ENCODE measurements at places on chromosomes 13 and 19.

- no peak for DNase-seq
These were observed 74.3 kb upstream of the ZNF43 start for GRCh38 chr19:21910318-21910717.

- no peak for DNase-seq
These were observed 97.7 kb upstream of the IPO5 start for GRCh38 chr13:97855570-97856303.

DNA sequence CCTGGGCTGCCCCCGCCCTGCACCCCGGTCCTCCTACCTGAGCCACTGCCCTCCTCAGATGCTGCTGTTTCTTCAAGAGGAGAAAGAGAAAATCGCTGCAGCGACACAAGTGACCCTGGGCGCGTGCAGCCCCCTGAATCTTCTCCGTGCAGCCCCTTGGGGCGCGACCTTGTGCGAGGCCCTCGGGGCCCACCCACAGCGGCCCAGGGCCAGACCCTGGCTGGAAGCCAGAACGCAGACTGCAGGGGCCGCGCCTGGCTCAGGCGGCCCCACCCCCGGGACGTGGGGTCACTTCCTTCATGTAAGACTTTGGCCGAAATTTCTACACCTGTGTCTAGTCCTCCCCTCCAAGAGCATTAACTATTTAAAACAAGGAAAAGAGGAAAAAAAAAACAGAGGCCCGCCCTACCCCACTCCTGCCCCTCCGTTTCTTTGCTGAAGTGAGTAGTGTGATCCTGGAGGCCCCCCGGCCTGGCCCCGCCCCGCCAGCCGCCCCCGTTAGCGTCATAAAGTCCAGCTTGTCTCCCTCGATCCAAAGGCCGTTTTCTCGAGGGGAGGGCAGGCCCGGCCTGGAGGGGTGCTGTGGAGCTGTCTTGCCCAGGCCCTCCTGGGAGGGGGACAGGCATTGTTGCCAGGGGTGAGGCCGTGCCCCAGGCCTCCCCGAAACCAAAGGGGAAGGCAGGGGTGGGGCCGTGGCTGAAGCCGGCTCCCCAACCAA lies 35.3 kb downstream of the BTBD2 start:
- DNase-seq, result no peak

- DNase-seq, result no peak
These were observed 33.2 kb upstream of the KATNAL1 start for GRCh38 chr13:30340331-30341250.

- DNase-seq, result peak; percentile 19
These were observed 26.2 kb downstream of the ZNF160 start for GRCh38 chr19:53076984-53077383.

DNA sequence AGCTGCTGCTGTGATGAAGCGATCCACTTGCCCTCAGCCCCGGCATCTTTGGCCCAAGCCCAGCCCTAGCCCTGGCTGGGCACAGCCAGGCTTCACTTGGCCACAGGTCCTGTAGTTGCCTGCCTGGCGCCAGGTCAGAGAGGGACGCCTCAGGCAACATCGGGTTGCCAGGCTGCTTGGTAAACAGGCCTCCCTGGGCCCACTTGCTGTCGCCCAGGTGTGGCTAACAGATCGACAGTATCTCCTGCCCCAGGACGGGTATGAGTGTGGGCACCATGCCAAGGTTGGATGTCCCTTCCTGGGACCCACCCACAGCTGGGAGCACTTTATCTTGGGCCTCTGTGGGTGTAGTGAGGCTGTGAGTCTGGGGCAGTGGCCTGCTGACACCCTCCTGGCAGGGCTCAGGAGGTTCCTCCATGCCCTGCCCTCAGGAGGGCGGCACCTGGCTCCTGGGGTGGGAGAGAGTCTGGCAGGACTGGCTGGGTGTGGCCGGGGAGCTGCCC lies 27.8 kb downstream of the CARM1 start:
- no peak for DNase-seq

DNA sequence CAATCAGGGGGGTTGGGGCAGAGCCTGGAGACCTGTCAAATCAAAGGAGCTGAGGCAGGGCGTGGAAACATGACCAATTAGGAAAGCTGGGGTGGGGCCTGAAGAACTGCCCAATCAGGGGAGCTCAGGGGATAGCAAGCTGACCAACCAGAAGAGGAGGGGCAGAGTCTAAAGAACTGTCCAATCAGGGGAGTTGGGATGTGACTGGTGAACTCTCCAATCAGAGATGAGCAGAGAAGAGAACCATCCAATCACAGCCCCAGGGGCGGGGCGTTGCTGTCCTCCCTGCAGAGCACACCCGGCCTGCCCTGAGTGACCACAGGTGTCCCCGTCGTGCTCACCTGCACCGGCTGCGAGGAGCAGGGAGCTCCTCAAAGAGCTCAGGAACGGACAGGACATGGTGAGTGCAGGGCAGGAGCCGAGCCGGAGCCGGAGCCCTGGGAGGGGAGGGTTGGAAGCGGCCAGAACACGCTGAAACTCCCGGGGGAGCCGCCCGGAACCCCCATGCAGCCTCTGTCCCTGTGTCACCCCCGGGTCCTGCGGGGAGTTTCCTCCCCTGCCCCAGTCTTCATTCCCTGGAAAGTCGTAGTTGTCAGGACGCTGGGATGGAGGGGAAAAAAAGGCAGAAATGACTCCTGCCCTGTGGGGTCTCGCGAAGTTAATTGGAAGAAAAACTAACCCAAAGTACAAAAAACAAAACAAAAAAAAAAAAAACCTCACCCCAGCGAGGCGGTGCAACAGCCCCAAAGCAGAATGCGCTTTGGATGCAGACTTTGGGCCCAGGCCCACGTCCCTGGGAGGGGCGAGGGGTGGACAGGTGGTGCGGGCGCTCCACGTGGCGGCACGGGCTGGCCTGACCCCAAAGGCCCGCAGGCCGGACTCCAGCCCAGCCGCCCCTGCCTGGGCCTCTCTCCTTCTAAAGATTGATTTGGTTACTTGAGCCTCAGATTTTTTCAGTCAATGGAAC lies at the start of gene ZNF556:
TSS of gene ZNF556 (plus strand) at position 311 of the 967 bp plus-strand sequence. CDS start at position 398, 87 bp downstream.
- peak; percentile 8 for DNase-seq

- no peak for DNase-seq
These were observed 1.6 kb upstream of the TMEM161A start for GRCh38 chr19:19139876-19140229.

DNA sequence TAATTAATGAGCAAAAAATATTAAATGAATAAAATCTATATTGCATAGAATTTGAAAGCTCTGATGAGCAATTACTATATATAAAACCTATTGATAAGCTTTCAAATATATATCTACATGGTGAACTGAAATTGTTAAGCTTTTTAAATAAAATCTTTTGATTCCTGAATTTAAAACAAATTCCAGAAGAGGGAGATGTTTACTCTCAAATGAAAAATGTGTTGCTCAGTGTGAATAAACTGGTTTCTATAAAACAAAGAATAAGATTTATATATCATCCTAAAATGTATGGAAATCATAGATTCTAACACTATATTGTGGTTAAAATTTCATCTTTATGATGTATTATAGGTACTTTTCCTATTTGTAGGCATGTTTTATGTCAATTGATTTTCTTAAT lies 171.5 kb upstream of the SLITRK6 start:
- DNase-seq, result no peak

- DNase-seq, result no peak
These were observed 46.2 kb downstream of the ACTN4 start for GRCh38 chr19:38693380-38694223.

DNA sequence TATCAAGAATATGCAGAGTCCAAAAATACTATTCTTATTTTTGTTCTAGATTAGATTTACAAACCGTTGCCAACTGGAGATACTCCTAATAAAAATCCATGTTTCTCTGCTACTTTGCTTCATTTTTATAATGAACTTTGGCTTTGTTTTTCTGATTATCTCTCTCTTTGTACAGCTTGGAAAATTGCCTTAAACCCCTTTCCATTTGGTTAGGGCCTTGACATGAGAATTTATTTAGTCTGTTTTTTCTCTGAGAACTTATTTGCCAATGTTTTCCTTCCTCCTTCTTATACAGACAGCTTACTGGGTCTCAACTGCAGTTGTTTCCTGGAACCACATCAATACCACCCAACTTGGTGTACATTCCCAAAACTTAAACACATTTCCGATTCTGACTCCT lies 555.4 kb downstream of the SLITRK6 start:
- DNase-seq, result no peak

DNA sequence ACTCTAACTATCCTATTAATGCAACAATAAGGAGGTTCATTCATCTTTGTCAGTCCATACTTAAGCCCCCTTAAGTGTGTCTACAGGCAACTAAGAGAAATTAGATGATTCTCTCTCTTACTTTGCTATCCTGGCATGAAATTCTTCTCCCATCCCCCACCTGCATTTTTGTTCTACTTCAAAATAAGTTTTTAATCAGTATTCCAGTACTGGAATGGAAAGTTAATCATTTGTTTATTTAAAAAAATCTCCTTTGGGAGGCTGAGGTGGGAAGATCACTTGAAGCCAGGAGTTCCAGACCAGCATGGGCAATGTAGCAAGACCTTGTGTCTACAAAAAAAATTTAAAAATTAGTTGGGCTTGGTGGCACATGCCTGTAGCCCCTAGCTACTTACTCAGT lies 222.1 kb downstream of the MZT1 start:
- no peak for DNase-seq

DNA sequence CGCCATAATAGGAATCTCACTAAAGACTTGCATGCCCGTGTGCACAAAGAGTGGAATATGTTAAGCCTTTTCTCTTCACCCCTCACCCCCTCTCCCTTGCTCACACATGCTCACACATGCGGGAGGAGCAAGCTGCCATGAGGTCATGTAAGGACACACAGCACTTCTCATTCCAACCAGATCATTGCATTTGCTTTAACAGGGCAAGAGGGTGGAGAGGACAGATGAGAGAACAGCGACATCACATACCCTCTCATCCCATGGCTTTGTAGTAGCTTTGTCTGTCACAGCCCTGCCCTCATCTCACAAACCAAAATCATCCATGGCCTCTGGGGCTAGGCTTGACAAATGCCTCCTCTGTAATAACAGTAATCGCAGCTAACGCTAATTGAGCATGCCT lies 145.6 kb upstream of the FRY start:
- DNase-seq, result no peak

GRCh38 chr19:49689133-49690078 lies at the start of gene ADM5:
TSS of gene ADM5 (plus strand) at chr19:49689594. CDS start at chr19:49689838, 244 bp downstream.
- peak; percentile 54 for DNase-seq
